Spinal cord (tissue), 10 donors: ENCODE measurements at places on chromosomes 2 and 18. TPM values are rescaled to one million over a fixed set of nuclear protein-coding genes. Genes with fewer than 3 reads are reported as not detected.

DNA sequence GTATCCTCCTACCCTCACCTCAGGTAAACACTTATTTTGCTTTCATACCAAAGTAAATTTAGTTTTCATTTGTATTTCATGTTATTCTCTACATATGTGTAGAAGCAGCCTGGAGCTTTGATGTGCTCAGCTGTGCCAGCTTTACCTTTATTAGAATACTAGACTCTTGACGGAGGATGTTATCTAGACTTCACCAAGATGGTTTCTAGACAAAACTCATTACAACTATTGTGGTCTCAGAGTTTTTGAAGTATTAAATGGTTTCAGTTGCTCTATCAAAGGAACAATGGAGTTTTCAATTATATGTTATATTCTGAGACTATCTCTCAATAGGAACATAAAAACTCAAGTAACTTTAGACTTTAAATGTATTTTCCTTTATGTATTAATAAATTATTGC, 5.0 kb upstream of the IL18RAP start:
- no peaks in the 10 kb centered on the region for H3K4me1 ChIP-seq
- H3K27ac ChIP-seq, result no peak overlapping the region
- DNase-seq, result no peak
- H3K27me3 ChIP-seq, result no peaks in the 10 kb centered on the region

GRCh38 chr2:205763708-205764211, 81.5 kb downstream of the NRP2 start:
- no peaks in the 10 kb centered on the region for H3K36me3 ChIP-seq
- H3K27ac ChIP-seq, result peak overlapping the region; percentile 36
- no peak overlapping the region for H3K4me3 ChIP-seq
- peaks cover 11% of the 10 kb centered on the region for H3K27me3 ChIP-seq

- no peaks in the 10 kb centered on the region for H3K27me3 ChIP-seq
- no peaks in the 10 kb centered on the region for H3K36me3 ChIP-seq
- H3K27ac ChIP-seq, result no peak overlapping the region
These were observed 33.0 kb downstream of the FTCDNL1 start for GRCh38 chr2:199818026-199818425.

- H3K27ac ChIP-seq, result no peak overlapping the region
- no peak overlapping the region for H3K4me3 ChIP-seq
- no peaks in the 10 kb centered on the region for H3K36me3 ChIP-seq
- DNase-seq, result no peak
- H3K27me3 ChIP-seq, result no peaks in the 10 kb centered on the region
- peaks cover 19% of the 10 kb centered on the region for H3K4me1 ChIP-seq
These were observed 2.6 kb upstream of the RNF149 start for GRCh38 chr2:101310834-101311695.

DNA sequence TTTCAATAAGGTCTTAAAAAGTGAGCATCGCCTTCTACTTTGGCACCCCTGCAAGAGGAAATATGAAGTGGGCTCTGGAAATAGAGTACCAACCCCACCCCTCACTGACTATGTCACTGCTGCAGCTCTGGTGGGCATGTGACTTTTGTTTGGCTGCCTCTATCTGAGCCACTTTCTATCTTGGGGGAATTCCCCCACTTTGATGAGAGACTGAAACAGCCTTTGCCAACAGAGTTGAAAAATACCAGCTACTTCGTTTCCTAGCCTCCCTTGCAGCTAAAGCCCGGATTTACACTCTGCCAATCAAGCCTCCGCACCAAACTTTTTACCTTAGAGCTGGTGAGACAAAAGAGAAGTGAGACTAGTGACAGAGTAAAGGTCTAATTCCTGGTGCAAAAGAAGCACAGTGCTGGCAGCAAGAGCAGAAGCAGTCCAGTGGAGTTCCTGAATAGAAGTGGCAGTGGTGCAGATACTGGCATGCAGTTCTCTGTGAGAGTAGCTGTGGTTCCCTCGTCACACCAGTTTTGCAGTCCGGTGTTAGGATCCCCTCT, 12.0 kb upstream of the GALNT14 start:
- no peak for DNase-seq
- H3K27me3 ChIP-seq, result no peaks in the 10 kb centered on the region
- H3K4me1 ChIP-seq, result no peaks in the 10 kb centered on the region
- H3K36me3 ChIP-seq, result no peaks in the 10 kb centered on the region

- no peak for DNase-seq
- no peaks in the 10 kb centered on the region for H3K27me3 ChIP-seq
- no peaks in the 10 kb centered on the region for H3K4me1 ChIP-seq
- H3K27ac ChIP-seq, result no peak overlapping the region
These were observed 11.1 kb downstream of the DHRS9 start for GRCh38 chr2:169080250-169081069.

- no peak for DNase-seq
- H3K4me3 ChIP-seq, result no peak overlapping the region
- H3K36me3 ChIP-seq, result no peaks in the 10 kb centered on the region
- H3K27ac ChIP-seq, result no peak overlapping the region
These were observed 80.0 kb downstream of the COPS8 start for GRCh38 chr2:237165405-237166276.

DNA sequence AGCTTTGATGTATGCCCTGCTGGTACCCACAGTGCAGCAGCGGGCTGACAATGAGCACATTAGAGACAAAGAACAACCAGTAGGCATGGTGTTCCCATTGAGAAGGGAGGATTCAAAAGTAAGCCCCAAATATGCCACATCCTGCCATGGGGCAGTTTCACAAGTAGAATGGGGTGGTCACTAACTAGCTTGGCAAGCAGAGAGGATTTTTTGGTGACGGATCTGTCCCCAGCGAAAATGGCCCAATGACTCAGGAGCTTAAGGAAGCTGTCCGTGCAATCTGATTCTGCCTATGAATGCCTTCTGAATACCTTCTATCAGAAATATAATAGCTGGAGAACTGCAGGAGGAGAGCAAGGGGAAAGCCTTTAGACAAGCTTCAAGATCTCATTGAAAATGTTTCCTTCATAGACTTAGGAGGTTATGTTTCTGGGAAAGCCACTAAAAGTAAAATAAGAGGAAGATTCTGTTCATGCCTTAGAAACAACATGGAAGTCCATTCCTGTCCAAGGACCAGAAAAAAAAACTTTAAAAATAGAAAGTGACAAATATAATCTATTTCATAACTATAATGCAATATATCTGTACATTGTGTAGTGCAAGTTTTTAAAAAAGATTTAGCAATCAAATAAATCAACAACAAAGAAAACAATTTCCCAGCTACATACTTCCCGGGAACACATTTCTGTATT, 117.5 kb upstream of the SLC14A2 start:
- H3K4me1 ChIP-seq, result no peaks in the 10 kb centered on the region
- no peak overlapping the region for H3K27ac ChIP-seq
- H3K36me3 ChIP-seq, result no peaks in the 10 kb centered on the region
- no peak overlapping the region for H3K4me3 ChIP-seq
- no peak for DNase-seq

GRCh38 chr2:73993778-73994177, 9.1 kb downstream of the TET3 start:
- H3K27ac ChIP-seq, result no peak overlapping the region
- peaks cover 15% of the 10 kb centered on the region for H3K4me1 ChIP-seq
- no peaks in the 10 kb centered on the region for H3K27me3 ChIP-seq

DNA sequence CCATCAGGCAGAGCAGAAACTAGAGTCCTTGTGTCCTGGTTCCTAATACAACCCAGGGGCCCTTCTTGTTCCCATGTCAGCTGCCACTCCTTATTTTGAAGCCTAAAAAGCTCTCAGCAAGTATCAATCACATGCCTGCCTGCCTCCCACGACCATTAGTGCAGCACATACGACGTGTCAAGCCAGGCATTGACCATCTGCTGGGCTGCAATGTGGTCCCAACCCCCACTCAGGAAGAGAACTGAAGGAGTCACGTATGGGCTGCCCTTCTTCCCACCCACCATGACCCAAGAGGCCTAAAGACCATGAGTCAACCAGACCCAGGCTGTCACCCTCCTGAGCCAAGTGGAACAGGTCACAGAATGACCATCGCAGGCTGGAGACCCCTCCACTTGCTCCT, 98.8 kb downstream of the KLHL29 start:
- H3K4me3 ChIP-seq, result no peak overlapping the region
- no peak overlapping the region for H3K27ac ChIP-seq
- peaks cover 54% of the 10 kb centered on the region for H3K4me1 ChIP-seq
- no peaks in the 10 kb centered on the region for H3K27me3 ChIP-seq
- DNase-seq, result no peak

DNA sequence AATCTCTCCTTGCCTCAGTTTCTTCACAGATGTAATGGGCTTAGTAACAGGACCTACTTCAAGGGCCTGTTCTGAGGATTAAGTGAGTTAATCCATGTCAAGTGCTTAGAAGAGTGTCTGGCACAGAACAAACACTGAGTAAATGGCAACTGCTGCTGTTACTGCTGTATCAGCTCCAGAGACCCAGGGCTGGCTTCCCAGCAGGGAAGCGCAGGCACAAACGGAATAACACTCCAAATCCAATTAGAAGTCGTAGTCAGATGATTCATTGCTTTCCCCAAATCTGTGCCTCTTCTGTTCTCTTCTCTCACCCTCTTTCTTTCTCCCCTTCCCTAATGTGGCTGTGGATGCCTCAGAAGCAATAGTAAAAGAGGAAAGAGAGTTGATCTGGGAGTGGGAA, 101.1 kb upstream of the FZD7 start:
- no peak overlapping the region for H3K4me3 ChIP-seq
- H3K36me3 ChIP-seq, result no peaks in the 10 kb centered on the region
- no peak overlapping the region for H3K27ac ChIP-seq

GRCh38 chr2:52879561-52879960, 888.0 kb upstream of the CHAC2 start:
- no peak for DNase-seq
- H3K27me3 ChIP-seq, result no peaks in the 10 kb centered on the region
- no peak overlapping the region for H3K4me3 ChIP-seq
- H3K27ac ChIP-seq, result no peak overlapping the region
- H3K4me1 ChIP-seq, result no peaks in the 10 kb centered on the region
- no peaks in the 10 kb centered on the region for H3K36me3 ChIP-seq

DNA sequence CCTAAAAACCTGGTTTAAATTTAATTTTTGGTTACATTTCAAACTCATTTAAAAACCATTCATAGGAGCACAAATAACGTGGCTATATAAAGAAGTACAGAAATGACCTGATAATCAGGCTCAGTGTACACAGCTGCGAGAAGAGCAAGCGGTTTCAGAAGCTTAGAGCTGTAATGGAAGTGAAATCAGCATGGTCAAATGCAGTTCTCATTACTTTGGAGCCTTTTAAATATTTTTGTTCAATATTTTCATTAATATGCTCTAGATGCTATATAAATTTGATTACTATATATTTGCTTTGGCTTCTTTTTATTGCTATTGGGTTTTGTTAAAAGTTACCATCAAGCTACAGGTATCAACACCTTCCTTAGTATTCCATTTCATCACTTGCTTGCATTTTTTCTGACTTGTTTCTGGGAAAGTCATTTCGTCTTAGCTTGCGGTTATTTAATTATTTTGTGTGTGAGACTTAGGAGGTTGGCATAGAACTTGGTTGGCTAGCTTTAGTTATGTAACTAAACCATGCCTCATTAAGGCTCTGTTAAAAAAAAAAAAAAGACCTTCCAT, 58.7 kb downstream of the AFTPH start:
- H3K4me1 ChIP-seq, result no peaks in the 10 kb centered on the region
- DNase-seq, result no peak

- no peaks in the 10 kb centered on the region for H3K36me3 ChIP-seq
- peak; percentile 37 for DNase-seq
- H3K4me3 ChIP-seq, result no peak overlapping the region
- peaks cover 14% of the 10 kb centered on the region for H3K4me1 ChIP-seq
- H3K27me3 ChIP-seq, result peaks cover 3% of the 10 kb centered on the region
These were observed 214.8 kb downstream of the SP3 start for GRCh38 chr2:173750353-173750801.

DNA sequence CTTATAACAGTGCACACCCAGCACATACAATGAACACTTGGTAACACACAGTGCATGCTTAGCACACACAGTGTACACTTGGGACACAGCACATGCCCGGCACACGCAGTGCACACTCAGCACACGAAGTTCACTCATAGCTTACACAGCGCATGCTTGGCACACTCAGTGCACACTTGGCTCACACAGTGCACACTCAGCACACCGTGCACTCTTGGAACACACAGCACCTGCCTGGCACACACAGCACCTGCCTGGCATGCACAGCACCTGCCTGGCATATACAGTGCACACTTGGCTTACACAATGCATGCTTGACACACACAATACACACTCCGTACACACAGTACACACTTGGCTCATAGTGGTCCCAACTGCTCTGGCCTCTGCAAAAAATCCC, 128.2 kb downstream of the GALR1 start:
- H3K27me3 ChIP-seq, result no peaks in the 10 kb centered on the region
- H3K4me1 ChIP-seq, result peaks cover 8% of the 10 kb centered on the region
- H3K36me3 ChIP-seq, result no peaks in the 10 kb centered on the region
- no peak overlapping the region for H3K27ac ChIP-seq

- no peak overlapping the region for H3K27ac ChIP-seq
- H3K4me1 ChIP-seq, result peaks cover 13% of the 10 kb centered on the region
- no peaks in the 10 kb centered on the region for H3K27me3 ChIP-seq
- no peak overlapping the region for H3K4me3 ChIP-seq
- no peak for DNase-seq
- no peaks in the 10 kb centered on the region for H3K36me3 ChIP-seq
These were observed 45.1 kb downstream of the DPYSL5 start for GRCh38 chr2:26892922-26893524.

DNA sequence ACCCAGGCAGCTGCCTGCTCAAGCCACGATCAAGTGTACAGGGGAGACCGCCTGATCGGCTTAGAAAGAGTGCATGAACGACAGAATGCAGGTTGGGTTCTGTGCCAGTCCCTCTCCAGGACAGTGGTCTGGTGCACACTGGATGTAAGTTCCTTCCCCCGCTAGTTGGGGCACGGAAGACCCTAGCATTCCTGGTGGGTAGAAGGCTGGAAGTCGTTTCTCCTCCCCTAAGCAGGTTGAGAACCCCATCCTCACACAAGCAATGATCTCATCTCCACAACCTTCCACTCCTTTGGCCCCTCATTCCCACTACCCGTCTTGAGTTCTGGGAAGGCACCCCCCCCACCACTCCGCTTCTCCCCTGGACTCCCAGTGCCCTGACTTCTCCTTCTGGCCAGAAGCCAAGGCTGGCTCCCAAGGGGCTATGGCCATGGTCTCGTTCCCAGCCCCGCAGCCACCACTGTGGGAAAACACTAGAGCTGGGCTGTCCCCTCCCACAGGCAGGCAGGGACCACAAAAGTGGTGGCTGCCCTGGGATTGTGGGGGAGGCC, 1.4 kb upstream of the ANKRD39 start:
- peak overlapping the region; percentile 48 for H3K4me3 ChIP-seq
- H3K27me3 ChIP-seq, result no peaks in the 10 kb centered on the region
- H3K4me1 ChIP-seq, result peaks cover 63% of the 10 kb centered on the region
- DNase-seq, result peak; percentile 38
- H3K36me3 ChIP-seq, result peaks cover 56% of the 10 kb centered on the region

Gene DLX1
- 0.61 TPM for total RNA-seq

Gene SERPINB4
- not detected for total RNA-seq

Gene STARD6
- 0.22 TPM for total RNA-seq

Gene CPLX4
- 0.22 TPM for total RNA-seq

Gene MBP
- 619 TPM for total RNA-seq

Gene KCNG2
- 1.4 TPM for total RNA-seq

Gene SCLY
- 16.8 TPM for total RNA-seq

Gene SUPT7L
- total RNA-seq, result 34.8 TPM

Gene SERPINB12
- not detected for total RNA-seq

Gene CRYBA2
- total RNA-seq, result not detected

Gene MEP1B
- total RNA-seq, result 0.11 TPM
